Stimulated activated CD4-positive, alpha-beta T cell treated with anti-CD3 and anti-CD28 coated beads, Interleukin-1b, Interleukin-23, amount 100 ng/mL, for 48 hours (primary cell): ENCODE measurements at places on chromosomes 5 and 9.

DNA sequence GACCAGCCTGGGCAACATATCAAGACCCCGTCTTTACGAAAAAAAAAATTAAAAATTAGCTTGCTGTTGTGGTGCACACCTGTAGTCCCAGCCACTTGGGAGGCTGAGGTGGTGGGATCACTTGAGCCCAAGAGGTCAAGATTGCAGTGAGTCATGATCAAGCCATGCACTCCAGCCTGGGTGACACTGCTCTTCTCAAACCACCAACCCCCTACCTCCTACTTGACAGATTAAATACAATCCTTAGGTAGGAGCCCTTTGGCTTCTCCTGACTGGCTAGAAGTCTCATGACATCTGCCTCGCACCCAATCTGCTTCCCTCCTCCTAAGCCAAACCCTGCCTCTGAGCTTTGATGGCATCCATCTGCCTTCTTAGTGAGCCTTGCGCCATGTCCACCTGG, 11.6 kb upstream of the FBP1 start:
- no peak for DNase-seq

DNA sequence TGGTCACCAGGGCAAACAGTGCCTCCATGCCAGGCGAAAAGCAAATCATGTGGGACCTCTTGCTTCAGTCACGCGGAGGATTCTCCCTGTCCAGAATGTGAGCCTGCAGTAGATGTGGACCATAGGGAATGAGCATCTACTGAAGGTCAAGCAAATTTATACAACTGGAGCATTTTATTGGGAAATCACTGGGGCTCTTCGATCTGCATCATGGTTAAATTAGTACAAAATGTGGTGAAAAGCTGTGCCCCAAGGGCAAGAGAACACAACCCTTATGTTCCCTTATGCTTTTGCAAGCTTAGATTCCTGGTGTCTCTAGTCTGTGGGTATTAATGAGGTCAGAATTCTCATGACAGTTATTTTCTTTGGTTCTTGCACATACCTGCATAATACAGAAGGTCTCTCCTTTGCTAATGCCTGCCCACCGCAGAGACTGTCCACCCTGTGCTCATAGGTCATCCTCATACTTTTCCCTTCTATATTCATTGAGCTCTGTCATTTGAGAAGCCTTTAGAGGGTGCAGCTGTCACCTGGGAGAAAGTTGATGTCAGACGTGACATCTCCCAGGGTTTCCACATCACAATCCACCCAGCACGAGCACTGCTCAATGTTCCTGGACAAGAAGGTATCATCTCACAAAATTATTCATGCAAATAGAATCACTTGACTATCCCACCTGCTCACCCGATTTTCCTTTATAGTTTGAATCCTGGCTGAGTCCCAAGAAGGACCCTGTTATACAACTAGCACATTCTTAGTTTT, 111.7 kb downstream of the NXNL2 start:
- no peak for DNase-seq

DNA sequence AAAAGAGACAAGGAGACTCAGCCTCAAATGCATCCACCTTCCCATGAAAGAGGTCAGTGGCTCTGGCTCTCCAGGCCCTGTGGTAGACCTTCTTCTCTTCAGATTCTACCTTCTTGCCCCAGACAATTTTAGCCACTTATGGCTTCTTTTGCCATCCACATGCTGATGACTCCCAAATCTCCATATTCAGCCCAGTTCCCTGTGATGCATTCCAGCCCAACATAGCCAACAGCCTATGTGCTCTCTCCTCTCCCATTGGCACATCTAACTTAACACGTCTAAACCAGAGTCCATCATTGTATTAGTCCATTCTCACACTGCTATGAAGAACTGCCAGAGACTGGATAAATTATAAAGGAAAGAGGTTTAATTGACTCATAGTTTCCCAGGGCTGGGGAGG, 108.8 kb downstream of the FSTL4 start:
- no peak for DNase-seq

DNA sequence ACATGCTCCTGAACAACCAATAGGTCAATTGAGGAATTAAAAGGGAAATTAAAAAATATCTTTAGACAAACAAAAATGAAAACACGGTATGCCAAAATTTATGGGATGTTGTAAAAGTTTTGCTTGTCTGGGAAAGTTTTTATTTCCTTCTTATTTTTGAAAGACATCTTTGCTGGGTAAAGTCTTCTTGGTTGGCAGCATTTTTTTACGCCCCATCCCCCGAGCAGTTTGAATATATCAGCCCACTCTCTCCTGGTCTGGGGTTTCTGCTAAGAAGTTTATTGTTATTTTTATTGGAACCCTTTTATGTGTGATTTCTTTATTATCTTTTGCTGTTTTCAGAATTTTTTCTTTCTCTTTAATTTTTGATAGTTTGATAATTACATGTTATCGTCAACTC, 16.3 kb downstream of the XRCC4 start:
- no peak for DNase-seq

- no peak for DNase-seq
Observed at GRCh38 chr5:61906820-61907219, 399.2 kb upstream of the KIF2A start.

GRCh38 chr5:67612961-67613360, 416.4 kb upstream of the CD180 start:
- no peak for DNase-seq

DNA sequence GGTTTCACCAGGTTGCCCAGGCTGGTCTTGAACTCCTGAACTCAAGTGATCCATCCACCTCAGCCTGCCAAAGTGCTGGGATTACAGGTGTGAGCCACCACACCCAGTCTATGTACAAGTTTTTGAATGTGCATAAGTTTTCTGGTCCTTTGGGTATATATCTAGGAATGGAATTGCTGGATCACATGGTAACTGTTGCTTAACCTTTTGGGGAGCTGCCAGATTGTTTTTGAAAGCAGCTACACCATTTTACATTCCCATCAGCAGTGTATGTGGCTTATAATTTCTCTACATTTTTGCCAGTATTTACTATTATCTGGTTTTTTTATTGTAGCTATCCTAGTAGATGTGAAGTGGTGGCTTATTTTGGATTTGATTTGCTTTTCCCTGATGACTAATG, 8.9 kb upstream of the LNPEP start:
- no peak for DNase-seq

DNA sequence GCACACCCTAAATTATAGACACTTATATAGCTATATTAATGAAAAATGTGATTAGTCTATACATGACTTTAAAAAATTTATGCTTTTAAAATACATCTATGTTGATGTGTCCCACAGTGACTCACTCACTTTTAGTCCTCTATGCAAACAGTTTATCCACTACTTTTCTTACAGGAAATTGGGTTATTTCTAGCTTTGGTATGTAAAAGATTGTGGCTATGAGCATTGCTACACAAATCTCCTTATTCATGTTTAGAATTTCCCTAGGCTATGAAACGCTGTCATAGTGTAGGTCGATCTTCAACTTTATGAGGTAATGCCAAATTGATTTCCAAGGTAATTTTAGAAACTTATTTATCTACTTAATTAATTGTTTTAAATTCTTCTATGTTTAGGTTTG, 687.4 kb downstream of the PRR16 start:
- no peak for DNase-seq

- DNase-seq = no peak
Observed at GRCh38 chr5:138391859-138392386, 39.4 kb downstream of the KDM3B start.

DNA sequence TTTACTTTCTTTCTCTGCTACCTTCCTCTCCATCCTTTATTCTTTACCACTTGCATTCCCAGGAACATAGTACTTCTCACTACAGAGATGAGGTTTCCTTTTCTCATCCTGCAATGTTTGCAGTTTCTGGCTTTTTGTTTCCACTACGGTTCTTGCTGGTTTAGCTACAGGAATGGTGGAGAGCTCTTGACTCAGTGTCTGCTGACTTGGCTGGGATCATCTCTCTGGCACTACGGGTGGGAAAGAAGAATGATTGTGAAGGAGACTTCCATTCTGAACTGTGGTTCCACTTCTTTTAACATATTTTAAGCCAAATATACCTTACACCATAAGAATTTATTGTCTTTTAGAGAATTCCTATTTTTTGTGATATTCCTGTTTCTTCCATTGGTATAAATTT, 65.1 kb downstream of the NREP start:
- DNase-seq = no peak

GRCh38 chr9:133715866-133716563, 22.1 kb downstream of the SARDH start:
- no peak for DNase-seq

DNA sequence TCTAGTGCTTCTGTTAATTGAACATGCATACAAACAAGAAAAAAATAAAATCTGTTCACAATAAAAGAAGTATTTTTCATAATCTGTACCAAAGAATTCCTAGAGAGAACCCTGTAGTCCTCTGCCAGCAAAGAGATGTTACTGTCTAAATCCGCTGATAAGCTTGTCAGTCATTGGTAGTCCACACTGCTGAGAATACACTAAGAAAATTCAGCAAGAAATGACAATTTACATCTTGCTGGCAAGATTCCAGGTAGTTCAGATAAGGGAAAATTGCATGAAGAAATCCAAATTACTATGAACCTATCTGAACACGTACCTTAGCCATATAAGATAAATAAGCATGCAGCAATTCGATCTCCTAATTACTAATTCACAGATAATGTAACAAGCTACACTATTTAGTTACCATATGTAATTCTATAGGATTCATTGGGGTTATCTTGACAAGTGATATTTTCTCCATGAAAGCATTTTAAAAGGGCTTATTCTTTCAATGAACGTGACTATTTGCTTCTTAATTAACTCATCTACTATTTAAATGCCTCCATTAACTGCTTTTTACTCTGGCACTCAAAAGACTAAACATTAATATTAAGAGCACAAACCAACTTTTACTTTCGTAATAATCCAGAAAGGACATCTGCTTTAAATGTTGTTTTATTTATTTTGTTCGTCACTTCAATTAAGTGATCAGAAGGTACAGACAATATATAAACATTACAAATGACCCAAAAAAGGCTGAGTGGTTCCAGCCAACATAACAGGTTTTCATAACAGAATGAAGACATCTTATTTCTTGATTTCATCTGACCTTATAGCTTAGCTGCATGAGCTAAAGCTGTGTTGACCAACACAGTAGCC, 9.7 kb downstream of the MPDZ start:
- no peak for DNase-seq

DNA sequence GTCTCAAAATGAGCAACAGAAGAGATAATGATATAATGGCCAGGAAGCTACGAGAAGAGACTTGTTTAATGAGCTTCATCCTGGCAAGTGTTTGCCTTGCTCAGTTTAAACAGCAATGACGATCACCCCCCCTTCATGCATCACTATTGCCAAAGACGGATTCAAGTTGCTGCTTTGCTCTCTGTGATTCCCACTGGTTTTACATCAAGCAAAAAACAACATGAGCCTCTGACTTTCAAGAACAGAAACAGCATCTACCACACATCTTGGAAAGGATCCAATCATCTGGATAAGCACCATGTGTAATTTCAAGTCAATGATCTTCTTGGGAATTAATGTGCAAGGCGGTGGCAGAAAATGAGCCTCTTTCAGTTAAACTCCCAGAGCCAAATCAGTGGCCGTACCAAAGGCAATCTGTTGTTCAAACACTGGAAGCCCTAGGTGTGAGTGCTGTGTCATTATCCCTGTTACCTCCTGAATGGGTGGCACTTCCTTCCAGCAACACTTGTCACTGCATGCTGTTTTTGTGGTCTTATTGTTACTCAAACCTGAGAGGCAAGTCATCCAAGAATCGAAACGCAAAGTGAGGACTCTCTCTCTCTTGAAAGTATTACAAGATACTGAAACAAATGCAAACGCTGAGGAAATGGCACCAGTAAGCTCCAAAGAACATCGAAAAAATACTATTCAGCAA, 72.8 kb downstream of the MED27 start:
- DNase-seq = peak; percentile 56

DNA sequence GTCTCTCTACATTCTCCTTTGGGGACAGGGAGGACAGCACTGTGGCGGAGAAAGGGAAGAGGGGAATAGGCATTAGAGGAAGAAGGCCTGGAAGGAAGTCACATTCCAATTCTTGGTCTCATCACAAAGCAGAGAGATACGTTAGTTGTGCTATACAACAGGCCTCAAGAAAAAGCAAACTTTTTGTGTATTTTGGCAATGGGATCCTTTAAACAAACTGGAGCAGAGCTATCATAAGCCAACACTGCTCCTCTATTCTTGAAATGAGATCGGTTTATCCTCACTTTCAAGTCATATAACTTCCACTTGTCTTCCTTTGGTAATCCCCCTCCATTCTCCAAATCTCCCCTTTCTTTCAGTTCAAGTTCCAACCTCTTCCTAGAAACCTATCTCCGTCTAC, 6.5 kb downstream of the DENND1A start:
- no peak for DNase-seq

DNA sequence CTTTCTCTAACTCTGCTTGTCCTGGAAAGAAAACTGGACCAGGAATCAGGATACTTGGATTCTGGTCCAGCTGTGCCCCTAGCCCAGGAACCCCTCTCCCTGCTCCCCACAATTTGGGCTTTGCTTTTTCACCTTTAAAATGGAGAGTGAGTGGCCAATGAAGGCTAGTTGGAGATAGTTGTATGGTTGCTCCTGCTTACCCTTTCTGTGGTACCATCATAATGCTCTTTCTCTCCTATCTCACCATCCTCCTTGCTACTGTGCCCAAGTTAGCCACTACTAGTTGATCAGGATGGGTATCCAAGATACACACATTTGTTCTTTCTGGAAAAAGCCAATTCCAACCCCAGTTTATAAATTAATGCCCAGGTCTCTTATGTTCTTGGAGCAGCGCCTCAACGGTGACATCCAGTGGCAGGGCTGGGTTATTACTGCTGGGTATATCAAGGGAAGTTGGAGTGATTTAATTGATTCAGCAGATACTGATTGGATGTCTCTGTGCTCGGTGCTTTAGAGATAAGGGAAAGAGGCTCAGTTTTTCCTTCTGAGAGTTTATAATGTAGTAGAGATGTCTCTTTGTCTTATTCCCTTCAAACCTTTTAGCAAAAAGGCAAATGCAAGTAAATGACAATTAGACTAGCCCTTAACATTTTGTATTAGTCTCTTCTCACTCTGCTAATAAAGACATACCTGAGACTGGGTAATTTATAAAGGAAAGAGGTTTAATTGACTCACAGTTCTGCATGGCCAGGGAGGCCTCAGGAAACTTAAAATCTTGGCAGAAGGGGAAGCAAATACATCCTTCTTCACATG, 38.5 kb downstream of the FAXDC2 start:
- DNase-seq = peak; percentile 52

- no peak for DNase-seq
Observed at GRCh38 chr9:109549386-109549785, 51.3 kb upstream of the PTPN3 start.

DNA sequence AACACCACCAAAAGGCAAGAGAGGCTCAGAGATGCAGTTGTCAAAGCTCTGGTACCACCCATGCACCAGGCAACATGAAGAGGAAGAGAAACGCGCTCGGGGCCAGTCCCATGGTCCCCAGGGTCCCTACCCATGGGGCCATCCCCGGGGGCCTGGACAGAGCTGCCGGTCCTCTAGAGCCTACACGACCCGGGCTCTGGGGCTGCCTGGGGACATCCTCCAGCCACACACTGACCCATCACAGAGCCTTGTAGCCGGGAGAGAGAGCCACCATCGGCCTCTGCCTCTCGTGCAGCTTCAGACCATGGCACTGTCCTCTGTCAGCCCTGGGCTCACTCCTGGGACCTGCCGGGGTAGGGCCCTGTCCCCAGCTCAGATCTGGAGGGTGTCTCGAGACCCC, 23.7 kb downstream of the VAV2 start:
- DNase-seq = no peak

- no peak for DNase-seq
Observed at GRCh38 chr9:89252651-89253267, 58.2 kb upstream of the CKS2 start.
